ENCODE measurements at places on chromosomes 16 and 17. TPM values are rescaled to one million over a fixed set of nuclear protein-coding genes. Genes with fewer than 3 reads are reported as not detected.

DNA sequence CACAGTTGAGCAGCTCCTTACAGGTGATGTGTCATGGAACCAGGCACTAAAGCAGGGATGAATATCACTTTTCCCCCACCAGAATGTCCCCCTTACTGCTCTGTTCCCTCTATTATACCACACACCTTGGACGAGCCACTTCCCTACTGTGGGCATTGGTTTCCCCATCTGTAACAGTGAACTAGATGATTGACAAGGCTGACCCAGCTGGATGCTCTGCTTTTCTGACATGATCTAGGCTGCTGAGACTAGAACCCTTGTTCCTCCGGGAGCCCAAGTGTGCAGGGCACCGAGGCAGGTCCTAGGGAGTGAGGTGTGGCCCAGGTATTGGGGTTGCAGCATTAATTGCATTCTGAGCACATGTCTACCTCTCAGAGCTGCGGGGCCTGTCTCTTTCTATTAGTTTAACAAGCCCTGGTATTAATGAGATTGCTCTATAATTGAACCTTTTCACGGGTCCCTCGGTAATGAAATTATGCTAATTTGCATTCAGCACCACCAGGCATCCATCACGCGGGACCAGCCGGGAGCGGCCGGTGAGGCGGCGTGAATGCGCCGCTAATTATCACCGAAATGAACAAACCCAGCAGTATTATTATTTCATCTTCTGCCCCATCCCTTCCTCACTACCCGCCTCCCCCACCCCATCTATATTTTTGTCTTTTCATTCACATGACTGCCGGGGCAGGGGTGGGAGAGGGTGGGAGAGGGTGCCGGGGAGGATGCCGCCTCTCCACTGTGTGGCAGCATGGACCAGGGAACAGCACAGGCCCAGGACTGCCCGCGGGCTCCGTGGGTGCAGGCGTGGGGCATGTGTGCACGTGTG, 121.1 kb downstream of the CYLD start:
- no peaks in the 10 kb centered on the region for H3K4me1 ChIP-seq
- H3K27me3 ChIP-seq, result no peaks in the 10 kb centered on the region
- no peak overlapping the region for H3K27ac ChIP-seq

DNA sequence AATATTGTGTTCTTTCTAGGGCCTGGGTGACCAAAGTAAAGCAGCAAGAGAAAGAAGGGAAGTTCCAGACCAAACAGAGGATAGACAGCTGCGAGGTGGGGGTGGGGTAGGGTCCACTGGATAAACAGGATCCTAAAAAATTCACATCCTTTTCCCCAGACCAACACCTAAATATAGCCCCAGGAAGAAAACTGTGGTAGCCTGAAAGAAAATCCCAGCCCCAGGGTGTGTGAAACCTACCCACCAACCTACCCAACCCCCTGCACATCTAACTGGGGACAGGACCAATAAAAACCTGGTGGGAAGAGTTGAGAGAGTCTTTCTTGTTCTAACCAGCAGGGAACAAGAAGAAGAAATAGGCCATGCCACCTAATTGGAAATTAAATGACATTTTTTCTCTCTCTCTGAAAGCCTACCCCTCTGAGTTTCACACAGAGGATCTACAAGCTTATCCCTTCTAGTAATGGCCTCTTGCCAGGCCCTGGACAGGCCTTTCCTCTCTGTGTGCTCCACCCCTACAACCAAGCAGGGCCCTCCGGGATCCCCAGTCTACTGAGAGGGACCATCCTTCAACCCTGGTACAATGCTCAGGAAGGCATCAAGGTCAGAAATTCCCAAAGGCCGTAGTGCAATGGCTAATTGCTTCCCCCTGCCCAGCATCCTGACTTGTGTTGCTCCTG, 12.0 kb downstream of the MYO18A start:
- H3K27ac ChIP-seq, result no peak overlapping the region
- H3K27me3 ChIP-seq, result no peaks in the 10 kb centered on the region
- no peak for DNase-seq
- H3K4me3 ChIP-seq, result no peak overlapping the region
- peaks cover 22% of the 10 kb centered on the region for H3K4me1 ChIP-seq

The CPHXL2 gene
- not detected for total RNA-seq

GRCh38 chr17:47785538-47786123, 36.0 kb downstream of the OSBPL7 start:
- H3K4me3 ChIP-seq, result no peak overlapping the region
- no peak overlapping the region for H3K27ac ChIP-seq
- H3K4me1 ChIP-seq, result peaks cover 10% of the 10 kb centered on the region

The PTX4 gene
- total RNA-seq, result not detected

GRCh38 chr17:70891306-70891705, 722.0 kb downstream of the KCNJ2 start:
- no peaks in the 10 kb centered on the region for H3K4me1 ChIP-seq
- no peak for DNase-seq
- no peak overlapping the region for H3K27ac ChIP-seq
- H3K4me3 ChIP-seq, result no peak overlapping the region

GRCh38 chr16:1766701-1767100, 4.6 kb downstream of the NME3 start:
- peaks cover 81% of the 10 kb centered on the region for H3K36me3 ChIP-seq
- no peak overlapping the region for H3K27ac ChIP-seq
- DNase-seq, result no peak
- H3K4me3 ChIP-seq, result no peak overlapping the region

The ST6GALNAC2 gene
- total RNA-seq, result 29.0 TPM

DNA sequence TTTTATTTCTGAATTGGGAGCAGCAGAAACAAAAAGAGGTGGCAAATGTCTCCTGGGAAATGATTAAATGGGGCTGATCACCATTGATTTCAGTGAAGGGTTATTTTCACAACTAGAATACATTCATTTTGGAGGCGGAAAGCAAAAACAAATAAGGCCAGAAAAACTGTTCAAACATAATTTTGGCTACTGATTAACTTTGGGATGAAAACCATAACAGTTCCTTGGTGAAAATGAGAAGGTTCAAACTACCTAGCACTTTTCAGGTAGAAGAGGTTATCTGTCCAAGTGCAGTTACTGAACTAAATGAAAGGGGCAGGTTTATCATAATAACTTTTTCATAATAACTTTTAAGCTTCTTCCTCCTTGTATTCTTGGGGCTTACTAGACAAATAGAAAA, 718.5 kb downstream of the CDH11 start:
- peaks cover 3% of the 10 kb centered on the region for H3K4me1 ChIP-seq
- no peaks in the 10 kb centered on the region for H3K36me3 ChIP-seq
- no peak overlapping the region for H3K4me3 ChIP-seq
- no peak for DNase-seq
- H3K27me3 ChIP-seq, result no peaks in the 10 kb centered on the region

DNA sequence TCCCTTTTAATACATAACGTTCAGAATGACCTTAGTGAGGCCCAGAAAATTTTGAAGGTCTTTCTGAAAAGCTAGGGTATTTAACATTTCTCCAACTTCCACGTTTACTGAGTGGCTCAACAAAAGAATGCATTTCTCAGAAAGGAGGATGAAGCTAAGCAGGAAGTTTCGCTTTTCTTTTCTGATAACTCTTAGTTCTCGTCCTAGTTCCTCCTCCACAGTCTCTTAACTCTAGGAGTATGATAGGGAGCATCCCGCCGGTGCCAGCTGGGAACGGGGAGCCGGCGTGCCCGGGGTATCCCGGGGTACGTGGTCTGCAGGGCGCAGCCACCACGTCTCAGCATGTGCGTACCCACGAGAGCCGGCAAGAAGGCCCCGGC, 363 bp downstream of the KARS1 start:
- peaks cover 45% of the 10 kb centered on the region for H3K4me1 ChIP-seq
- peaks cover 34% of the 10 kb centered on the region for H3K36me3 ChIP-seq
- DNase-seq, result no peak
- peak overlapping the region; percentile 100 for H3K4me3 ChIP-seq
- H3K27ac ChIP-seq, result peak overlapping the region; percentile 98

The TP53TG3B gene
- total RNA-seq, result not detected

DNA sequence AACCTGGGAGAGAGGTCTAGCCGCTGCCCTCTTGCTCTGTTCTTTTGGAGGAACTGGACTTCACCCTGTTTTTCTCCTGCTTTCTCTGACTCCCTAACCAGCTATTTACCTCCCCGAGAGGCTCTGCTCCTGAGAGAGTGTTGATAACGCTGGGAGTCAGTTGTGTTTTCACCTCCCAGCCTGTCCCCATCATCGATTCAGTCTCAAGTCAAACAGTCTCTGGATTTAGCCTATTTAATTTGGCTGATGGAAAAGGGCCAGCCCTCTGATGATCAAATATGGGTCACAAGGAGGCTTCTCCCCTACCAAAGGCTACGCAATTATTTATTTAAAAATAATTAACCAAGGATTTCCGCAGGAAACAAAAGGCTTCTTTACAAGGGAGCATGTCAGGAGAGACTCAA, 31.8 kb downstream of the HNF1B start:
- peak overlapping the region; percentile 33 for H3K27ac ChIP-seq
- no peaks in the 10 kb centered on the region for H3K27me3 ChIP-seq
- H3K4me3 ChIP-seq, result no peak overlapping the region
- H3K4me1 ChIP-seq, result peaks cover 9% of the 10 kb centered on the region

DNA sequence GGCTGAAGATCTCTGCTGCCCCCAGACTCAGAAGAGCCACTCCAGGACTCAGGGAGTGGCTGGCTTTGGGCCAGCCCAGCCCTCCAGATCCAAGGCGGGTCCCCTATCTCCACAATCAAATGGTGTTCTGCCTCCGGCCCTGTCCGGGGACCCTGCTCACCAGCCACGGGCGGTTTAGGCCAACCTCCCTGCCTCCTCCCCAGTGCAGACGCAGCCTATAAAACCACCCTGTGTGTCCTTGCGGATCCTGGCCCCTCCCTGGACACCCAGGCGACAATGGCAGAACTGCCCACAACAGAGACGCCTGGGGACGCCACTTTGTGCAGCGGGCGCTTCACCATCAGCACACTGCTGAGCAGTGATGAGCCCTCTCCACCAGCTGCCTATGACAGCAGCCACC, at the start of gene SLC12A3:
Gene SLC12A3 (plus strand): TSS at position 248 of the 400 bp plus-strand sequence. CDS start 29 bp downstream, at position 277.
- H3K27ac ChIP-seq, result no peak within 1 kb of the TSS
- H3K36me3 ChIP-seq, result no peaks in the 10 kb centered on the region
- no peak within 1 kb of the TSS for H3K4me3 ChIP-seq
- DNase-seq, result no peak
- no peaks in the 10 kb centered on the region for H3K27me3 ChIP-seq

The TMEM98 gene
- 47.9 TPM for total RNA-seq

The ABCC6 gene
- 40.5 TPM for total RNA-seq

GRCh38 chr17:48294020-48294805, 135.8 kb downstream of the SKAP1 start:
- H3K27ac ChIP-seq, result no peak overlapping the region
- H3K4me3 ChIP-seq, result no peak overlapping the region
- H3K4me1 ChIP-seq, result no peaks in the 10 kb centered on the region
- DNase-seq, result no peak
- no peaks in the 10 kb centered on the region for H3K36me3 ChIP-seq

The CES3 gene
- total RNA-seq, result 2.5 TPM

DNA sequence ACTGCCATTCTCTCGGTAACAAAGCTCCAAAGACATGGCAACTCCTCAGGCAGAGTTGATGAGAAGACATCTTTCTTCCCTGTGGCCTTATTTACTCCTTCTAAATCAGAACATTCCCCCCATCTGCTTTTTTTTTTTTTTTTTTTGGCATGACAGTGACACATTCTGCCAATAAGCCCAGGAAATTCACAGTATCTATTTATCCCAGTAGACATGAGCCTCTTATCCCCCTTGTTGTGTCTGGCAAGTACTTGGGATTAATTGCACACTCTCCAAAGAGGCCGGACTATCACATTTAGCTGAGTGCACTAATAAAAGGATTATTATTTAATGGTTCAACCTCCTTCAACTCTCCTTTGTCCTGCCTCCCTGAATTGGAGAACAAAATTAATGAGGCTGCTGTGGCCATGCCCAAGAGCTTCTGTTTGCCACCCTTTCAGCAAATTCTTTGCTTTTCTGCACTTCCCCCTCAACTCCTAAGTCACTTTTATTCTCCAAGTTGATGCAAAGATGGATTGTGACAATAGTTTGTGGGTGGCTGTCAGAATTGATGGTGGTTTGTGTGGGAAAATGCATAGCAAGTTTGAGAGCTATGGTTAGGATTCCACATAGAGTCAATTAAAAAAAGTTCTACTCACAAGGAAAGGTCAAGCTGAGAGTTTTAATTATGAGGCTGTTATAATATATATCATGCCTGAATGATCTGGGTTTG, 47.2 kb downstream of the GPR139 start:
- H3K27me3 ChIP-seq, result no peaks in the 10 kb centered on the region
- H3K27ac ChIP-seq, result no peak overlapping the region
- DNase-seq, result no peak
- no peaks in the 10 kb centered on the region for H3K4me1 ChIP-seq
- no peak overlapping the region for H3K4me3 ChIP-seq
- H3K36me3 ChIP-seq, result no peaks in the 10 kb centered on the region

DNA sequence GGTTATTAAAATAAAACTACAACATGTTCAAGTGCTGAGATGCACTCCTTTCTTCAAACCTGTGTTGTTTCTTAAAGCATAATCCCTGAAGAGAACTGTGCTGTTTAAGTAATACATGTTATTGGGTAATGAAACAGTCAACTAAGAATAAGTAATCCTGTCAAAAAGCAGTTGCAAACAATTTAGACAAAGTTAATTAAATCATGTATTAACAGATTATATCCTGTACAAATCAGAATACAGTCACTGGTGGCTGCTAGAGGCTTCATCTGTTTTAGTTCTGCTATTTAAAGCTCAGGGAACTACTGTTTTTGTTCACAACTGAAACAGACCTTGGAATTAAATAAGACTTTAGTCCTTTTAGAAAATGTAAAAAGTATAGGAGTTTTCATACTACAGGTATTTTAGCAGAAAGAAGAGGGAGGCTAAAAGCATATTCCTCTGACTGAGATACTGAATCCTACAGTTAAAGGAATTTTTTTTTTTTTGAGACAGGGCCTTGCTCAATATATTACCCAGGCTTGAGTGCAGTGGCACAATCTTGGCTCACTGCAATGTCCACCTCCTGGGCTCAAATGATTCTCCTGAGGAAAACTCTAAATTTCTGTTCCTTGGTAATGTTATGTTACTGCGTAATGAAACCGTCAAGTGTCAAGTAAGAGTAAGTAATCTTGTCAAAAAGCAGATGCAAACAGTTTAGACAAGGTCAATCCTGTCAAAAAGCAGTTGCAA, 27.3 kb upstream of the ITGA2B start:
- no peak for DNase-seq
- H3K27me3 ChIP-seq, result no peaks in the 10 kb centered on the region
- H3K4me3 ChIP-seq, result no peak overlapping the region
- peaks cover 58% of the 10 kb centered on the region for H3K36me3 ChIP-seq
- H3K27ac ChIP-seq, result no peak overlapping the region

- no peak overlapping the region for H3K27ac ChIP-seq
- H3K36me3 ChIP-seq, result no peaks in the 10 kb centered on the region
- DNase-seq, result no peak
- H3K4me1 ChIP-seq, result no peaks in the 10 kb centered on the region
- H3K4me3 ChIP-seq, result no peak overlapping the region
Measured at GRCh38 chr16:82641336-82641984, 14.7 kb downstream of the CDH13 start.

- peak overlapping the region; percentile 44 for H3K27ac ChIP-seq
- H3K4me3 ChIP-seq, result no peak overlapping the region
- H3K4me1 ChIP-seq, result peaks cover 25% of the 10 kb centered on the region
- H3K36me3 ChIP-seq, result no peaks in the 10 kb centered on the region
Measured at GRCh38 chr16:11604783-11605563, 18.3 kb upstream of the LITAF start.

The CETP gene
- 1.1 TPM for total RNA-seq

All from lower lobe of right lung (tissue), 2 donors.